ENCODE measurements at places on chromosomes 5 and 9.

DNA sequence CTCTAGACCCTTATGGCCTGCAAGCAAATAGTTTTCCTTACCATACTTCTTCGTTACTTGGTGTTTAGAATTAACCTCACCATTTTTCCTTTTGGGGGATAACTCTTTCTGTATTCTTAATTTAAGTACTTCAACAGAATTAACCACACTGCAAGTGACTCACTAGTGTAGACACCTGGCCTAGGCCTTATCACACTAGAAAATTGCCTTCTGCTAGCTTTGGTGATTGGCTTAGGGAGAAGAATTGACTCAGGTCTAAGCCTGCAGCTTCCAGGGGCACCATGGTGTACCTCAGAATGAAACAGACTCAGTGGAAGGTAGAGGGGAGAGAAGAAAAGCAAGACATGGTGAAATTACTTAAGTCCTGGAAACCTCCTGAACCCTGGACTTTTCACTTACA lies 112.8 kb upstream of the HMHB1 start:
- DNase-seq, result no peak

GRCh38 chr5:469752-470483 lies 26.9 kb downstream of the EXOC3 start:
- DNase-seq, result no peak

DNA sequence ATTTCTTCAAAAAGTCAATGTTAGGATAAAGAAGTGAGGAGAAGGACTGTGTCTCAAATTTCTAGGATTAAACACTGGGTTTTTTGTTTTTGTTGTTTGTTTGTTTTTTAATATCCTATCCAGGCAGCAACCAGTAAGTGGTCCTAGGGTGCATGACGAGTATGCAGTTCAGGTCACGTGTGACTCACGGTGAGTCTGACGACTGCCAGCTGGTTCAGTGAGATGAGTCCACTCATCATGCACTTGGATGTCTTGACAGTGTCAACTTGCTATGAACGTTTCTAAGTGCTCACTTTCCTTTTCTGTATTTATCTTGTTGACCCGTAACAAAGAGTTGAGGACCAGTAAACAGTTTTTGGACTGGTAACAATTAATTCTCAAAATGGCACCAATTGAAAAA lies 32.7 kb downstream of the ATG10 start:
- no peak for DNase-seq

- DNase-seq, result no peak
These were observed 24.4 kb upstream of the AKNA start for GRCh38 chr9:114412048-114412683.

- no peak for DNase-seq
These were observed 61.1 kb downstream of the PSD2 start for GRCh38 chr5:139856714-139857113.

DNA sequence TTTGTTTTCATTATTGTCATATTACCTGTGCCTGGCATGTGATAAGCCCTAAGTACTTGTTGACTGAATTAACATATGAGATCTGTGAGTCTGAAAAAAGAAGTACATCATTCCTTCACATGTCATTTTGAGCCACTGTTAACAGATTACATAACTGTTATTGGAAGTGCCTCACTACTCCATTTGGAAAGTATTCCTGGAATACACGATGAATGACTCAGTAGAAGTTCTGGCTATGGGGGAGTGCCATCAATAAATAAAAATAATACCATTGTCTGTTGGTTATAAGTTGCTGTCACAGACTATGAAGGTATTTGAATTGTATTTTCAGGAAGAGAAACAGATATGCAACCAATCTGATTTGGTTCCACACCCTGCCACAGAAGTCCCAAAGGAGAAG lies 12.9 kb downstream of the NIPSNAP3B start:
- DNase-seq, result no peak

- no peak for DNase-seq
These were observed 505.3 kb downstream of the ARHGEF28 start for GRCh38 chr5:74131250-74131649.

GRCh38 chr9:69140123-69140735 lies 33.8 kb upstream of the TJP2 start:
- DNase-seq, result no peak

GRCh38 chr9:78606001-78606379 lies 309.1 kb downstream of the PSAT1 start:
- no peak for DNase-seq

DNA sequence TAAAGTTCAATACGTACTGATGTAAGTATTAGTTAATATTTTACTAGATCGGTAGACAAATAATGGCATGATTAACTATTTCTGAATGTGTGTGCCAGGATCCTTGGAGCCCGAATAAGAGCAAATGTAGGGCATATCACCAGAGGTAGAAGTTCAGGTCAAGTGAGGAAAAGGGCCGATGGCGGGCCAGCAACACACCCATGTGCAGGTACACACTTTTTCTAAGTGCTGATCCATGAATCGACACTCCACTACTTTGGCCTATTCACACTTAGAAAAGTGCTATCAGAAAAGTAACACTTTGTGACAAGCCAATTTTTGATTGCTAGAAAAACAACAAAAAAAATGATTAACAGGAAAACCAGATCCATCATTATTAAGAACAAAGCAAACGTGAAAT lies 150.3 kb downstream of the AUH start:
- no peak for DNase-seq

DNA sequence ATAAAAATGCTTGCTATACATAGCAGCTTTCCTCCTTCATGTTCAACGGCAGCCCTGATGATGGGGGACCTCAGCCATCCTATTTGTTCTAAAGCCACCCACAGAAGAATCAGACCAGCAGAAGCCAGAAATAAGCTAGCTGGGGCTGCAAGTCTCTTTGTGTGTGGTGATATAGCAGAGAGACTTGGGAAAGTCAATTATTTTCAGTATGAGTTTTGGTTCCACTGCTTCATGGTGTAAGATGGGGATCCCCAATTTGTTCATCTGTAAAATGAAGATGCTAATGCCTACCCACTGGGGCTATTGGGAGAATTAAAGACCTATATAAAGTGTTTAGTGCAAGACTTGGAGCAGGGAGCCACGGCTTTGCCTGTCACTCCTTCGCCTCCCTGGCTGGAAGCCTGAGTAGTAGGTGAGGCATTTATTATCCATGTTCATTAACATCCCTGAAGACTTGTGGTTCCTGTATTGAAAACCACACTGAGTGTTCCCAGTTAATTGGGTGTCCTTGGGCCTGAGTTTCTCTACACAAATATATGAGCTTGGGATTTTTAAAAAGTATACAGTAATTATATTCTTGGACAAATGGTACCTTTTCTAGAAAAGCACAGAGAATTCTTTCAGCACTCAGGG lies 210.1 kb upstream of the SLC24A2 start:
- DNase-seq, result no peak

DNA sequence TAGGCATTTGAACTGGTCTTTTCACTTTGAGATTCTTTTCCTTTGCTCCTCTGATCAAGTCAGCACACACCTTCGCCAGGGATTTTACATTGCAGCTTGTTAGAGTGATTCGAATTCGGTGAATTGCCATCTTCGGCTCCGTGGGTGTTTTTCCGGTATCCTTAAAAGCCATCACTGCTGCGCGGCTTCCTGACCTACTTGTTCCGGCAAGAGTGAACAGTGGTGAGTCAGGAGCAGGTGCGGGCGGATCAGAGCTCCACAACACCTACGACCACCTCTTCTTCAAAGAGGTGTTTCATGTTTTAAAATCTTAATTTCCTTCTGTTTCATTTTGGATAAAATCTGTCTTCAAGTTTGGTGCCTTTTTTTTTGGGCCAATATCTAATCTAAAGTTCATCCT lies 134.6 kb downstream of the TMC1 start:
- no peak for DNase-seq

Data from activated CD4-positive, alpha-beta T cell treated with anti-CD3 and anti-CD28 coated beads for 1 hour (primary cell).